ENCODE measurements at places on chromosomes 5 and 9. TPM values are rescaled to one million over a fixed set of nuclear protein-coding genes. Genes with fewer than 3 reads are reported as not detected.

- DNase-seq, result no peak
These were observed 202.2 kb upstream of the RPS23 start for GRCh38 chr5:82480331-82480730.

GRCh38 chr9:124631326-124631725 is 124.1 kb upstream of the NR5A1 start:
- DNase-seq, result no peak

EQTN gene
- total RNA-seq, result 2.1 TPM

GRCh38 chr5:59615272-59615671 is 278.3 kb downstream of the PDE4D start:
- no peak for DNase-seq
